Activated naive CD8-positive, alpha-beta T cell treated with anti-CD3 and anti-CD28 coated beads for 36 hours (primary cell): ENCODE measurements at places on chromosomes 3 and 15. TPM values are rescaled to one million over a fixed set of nuclear protein-coding genes. Genes with fewer than 3 reads are reported as not detected.

DPPA2 gene
- total RNA-seq = not detected

GRCh38 chr3:109683746-109684145 is 346.4 kb upstream of the DPPA4 start:
- H3K36me3 ChIP-seq = no peaks in the 10 kb centered on the region
- no peaks in the 10 kb centered on the region for H3K27me3 ChIP-seq
- H3K27ac ChIP-seq = no peak overlapping the region

GRCh38 chr15:51939216-51939615 is 32.4 kb downstream of the LEO1 start:
- no peak overlapping the region for H3K4me3 ChIP-seq
- no peak overlapping the region for H3K27ac ChIP-seq
- H3K36me3 ChIP-seq = peaks cover 25% of the 10 kb centered on the region
- H3K4me1 ChIP-seq = peaks cover 8% of the 10 kb centered on the region
- DNase-seq = no peak

GRCh38 chr3:142057331-142057725 is 92.0 kb downstream of the TFDP2 start:
- H3K36me3 ChIP-seq = peaks cover 8% of the 10 kb centered on the region
- peaks cover 6% of the 10 kb centered on the region for H3K4me1 ChIP-seq
- no peaks in the 10 kb centered on the region for H3K27me3 ChIP-seq
- no peak overlapping the region for H3K4me3 ChIP-seq

GRCh38 chr3:65951836-65952505 is 86.7 kb downstream of the MAGI1 start:
- no peak overlapping the region for H3K27ac ChIP-seq
- peaks cover 3% of the 10 kb centered on the region for H3K4me1 ChIP-seq
- no peak for DNase-seq
- no peak overlapping the region for H3K4me3 ChIP-seq
- H3K36me3 ChIP-seq = no peaks in the 10 kb centered on the region

- no peak for DNase-seq
- H3K4me1 ChIP-seq = peaks cover 4% of the 10 kb centered on the region
- H3K36me3 ChIP-seq = no peaks in the 10 kb centered on the region
- H3K4me3 ChIP-seq = no peak overlapping the region
Observed at GRCh38 chr3:69389520-69390248, 3.8 kb upstream of the FRMD4B start.

GRCh38 chr3:109316162-109316730 is at the start of gene DPPA2:
DPPA2 (minus strand) TSS chr3:109316517; CDS start chr3:109314542, 1,975 bp downstream.
- no peaks in the 10 kb centered on the region for H3K36me3 ChIP-seq
- H3K27me3 ChIP-seq = no peaks in the 10 kb centered on the region
- no peak within 1 kb of the TSS for H3K4me3 ChIP-seq
- no peak for DNase-seq
- H3K4me1 ChIP-seq = no peaks in the 10 kb centered on the region
